ENCODE measurements at places on chromosomes 2 and 18.

DNA sequence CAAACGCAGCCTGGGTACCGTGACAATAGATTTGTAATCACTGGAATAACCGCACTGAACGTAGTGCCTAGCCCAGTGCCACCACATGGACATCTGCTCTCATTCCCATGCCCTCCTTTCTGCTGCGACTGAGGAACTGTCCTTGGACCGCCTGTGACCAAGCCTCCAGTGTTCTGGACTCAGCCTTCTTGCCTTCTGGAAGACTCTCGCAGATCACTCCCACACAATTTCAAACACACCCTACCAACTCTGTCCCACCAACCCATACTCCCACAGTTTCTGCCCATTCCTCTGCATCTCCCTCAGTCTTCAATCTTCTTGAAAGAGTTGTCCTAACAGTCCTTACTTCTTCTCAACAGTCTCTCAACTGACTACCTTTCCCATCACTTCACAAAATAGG is 2.1 kb downstream of the RNF149 start:
- no peak for DNase-seq

DNA sequence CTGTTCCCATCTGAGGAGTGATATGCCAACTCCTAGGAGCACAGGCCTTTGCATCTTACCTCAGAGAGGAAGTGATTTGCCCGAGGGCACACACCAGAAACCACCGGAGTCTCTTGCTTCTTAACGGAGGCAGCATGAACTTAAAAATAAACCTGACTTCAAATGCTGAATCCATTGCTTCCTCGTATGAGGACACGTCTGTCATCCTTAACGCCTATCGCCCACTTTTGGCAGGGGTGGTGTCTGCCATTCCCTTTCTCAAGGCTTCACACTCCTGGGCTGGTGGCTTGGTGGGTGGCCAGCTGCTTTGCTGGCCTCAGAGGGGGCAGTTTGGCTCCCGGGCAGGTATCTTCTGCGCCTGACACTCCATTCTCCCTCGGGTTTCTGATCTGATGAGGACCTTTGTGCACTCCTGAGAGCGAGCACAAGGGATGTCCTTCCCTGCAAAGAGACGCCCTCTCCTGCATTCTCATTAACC is 1.1 kb upstream of the PREB start:
- DNase-seq, result no peak

DNA sequence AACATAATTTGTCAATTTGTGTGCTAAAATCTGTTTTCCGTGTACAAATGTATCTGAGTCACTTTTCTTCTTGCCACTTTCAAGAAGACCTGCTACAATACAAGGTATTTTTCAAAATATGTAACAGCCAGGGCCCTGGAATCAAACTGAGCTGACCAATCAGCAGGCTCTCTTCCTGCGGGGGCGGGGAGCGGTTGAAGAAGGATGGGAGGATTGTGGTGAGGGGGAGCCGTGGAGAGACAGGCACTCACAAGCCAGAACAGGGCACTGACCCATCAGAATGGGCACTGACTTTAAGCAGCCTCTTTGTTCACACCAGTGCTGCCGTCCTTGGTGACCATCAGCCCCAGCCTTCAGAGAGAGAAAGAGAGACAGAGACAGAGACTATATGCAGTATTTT is 40.6 kb upstream of the CCNYL1 start:
- DNase-seq, result no peak

DNA sequence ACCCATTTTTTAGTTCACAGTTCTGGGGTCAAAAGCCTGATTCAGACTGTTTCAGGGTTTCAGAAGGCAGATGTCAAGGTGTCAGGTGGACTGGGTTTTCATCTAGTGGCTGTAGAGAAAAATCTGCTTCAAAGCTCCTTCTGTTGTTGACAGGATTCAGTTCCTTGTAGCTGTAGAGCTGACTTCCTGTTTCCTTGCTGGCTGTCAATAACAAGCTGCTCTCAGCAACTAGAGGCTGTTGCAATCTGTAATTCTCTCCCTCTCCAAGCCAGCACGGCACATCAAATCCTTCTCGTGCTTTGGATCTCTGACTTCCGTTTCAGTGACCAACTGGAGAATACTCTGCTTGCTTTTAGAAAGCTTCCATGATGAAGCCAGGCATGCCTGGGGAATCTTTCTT is 179.4 kb downstream of the DOK6 start:
- no peak for DNase-seq

DNA sequence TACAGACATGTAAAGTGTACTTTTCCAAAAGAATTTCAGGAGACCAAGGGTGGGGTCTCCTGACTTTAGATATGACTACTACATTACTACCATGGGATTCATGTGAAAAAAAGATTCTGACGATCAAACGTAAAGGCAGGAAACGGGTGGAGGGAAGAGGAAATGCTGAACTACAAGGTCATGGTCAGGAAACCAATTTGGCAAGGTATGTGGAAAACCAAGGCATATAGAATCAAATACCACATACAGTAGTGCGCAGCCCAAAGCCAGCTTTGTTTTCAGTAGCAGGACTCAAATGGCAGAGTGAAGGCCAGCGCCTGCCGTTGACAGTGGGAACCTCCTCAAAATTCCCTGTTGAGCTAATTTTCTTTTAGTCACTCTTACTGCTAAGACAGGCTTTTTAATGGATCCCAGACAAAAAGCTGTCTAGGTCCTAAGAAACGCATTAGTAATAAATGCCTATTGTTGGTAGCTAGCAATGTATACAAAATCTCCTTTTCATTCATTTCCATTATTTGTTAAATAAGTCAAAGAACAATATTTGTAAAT is 57.6 kb upstream of the SERTAD2 start:
- DNase-seq, result no peak

DNA sequence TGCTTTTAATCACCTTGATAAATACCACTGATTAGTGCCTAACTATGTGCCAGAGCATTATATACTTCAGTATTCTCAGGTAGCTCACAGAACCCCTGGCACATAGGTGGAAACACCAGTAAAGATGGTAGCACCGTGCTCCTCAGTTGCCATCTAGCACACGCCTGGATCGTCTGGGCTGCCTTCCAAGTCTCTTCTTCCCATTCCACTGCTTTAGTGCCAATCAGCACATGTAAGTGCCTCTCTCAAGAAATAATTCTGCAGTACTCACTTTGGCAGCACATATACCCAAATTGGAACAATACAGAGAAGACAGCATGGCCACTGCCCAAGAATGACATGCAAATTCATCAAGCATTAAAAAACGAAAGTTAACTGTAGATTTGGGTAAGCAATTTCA is 13.0 kb downstream of the POLR2D start:
- DNase-seq, result no peak

DNA sequence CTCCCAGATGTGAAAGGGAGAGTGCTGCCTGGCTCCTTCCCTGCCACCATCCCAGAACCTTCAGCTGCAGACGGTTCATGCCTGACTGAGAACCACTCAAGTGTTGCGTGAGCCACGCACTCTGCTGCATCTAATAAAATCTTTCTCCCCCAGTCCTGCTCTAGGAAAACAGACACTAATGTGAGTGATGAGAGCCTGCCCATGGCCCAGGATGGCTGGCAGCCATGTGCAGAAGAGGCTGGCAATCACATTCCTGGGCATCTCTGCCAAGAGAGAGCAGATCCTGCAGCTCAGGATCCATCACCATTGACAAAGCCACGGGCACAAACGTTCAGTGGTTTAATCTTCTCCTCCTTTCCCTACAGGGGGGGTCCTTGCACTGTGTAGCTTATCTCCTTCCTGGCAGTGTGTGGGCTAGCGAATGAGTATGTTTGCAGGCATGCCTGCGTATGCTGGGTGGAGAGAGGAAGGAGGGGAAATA is 477.5 kb downstream of the SLC4A3 start:
- DNase-seq, result peak; percentile 5

DNA sequence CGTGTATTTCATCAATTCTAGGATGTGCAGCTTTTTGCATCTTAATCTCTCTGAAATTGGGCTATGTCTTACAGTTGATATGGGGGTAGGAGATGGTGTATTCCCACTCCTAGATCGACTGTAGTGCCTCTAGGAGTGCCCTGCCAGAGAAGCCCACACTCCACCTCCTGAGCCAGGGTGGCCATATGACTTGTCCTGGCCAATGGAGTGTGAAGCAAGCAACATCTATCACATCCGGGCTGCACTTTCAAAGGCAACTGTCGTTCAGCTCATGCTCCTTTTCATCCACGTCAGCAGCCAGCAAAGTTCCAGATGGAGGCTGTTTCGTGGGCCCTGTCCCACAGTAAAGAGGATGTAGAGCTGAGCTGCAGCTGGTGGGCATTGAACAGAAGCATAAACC is 149.4 kb upstream of the SLC1A4 start:
- no peak for DNase-seq

- no peak for DNase-seq
These were observed 73.6 kb downstream of the CYBRD1 start for GRCh38 chr2:171595896-171596295.

DNA sequence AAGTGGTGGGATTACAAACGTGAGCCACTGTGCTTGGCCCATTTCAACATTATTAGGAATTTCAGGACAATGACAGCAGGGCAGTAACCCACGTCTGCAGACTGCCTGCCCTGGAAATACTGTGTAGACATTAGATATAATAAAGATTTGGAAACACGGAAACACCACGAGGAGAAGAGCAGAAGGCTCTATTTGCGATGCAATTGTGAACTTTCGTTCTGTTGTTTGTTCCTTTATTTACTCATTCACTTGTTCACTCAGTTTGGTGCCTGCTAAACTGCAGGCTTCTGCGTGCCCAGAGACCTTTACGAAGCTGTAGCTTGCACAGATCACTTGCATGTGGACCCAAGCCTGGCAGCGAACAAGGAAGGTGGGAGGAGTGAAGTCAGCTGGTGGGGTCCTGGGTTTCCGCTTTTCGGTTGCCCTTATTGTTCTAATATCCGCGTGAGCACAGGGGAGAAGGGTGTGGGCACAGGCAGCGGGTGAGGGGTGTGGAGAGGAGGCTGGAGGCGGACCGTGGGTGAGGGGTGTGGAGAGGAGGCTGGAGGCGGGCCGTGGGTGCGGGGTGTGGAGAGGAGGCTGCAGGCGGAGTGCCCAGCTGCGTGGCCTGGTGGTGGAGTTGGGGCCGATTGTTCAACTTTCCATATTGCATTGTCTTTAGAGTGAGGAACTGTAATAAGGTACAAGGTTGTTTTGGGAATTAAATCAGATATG is 3.4 kb downstream of the COLEC11 start:
- no peak for DNase-seq

- no peak for DNase-seq
These were observed 67.2 kb upstream of the SMAD7 start for GRCh38 chr18:49017813-49018553.

DNA sequence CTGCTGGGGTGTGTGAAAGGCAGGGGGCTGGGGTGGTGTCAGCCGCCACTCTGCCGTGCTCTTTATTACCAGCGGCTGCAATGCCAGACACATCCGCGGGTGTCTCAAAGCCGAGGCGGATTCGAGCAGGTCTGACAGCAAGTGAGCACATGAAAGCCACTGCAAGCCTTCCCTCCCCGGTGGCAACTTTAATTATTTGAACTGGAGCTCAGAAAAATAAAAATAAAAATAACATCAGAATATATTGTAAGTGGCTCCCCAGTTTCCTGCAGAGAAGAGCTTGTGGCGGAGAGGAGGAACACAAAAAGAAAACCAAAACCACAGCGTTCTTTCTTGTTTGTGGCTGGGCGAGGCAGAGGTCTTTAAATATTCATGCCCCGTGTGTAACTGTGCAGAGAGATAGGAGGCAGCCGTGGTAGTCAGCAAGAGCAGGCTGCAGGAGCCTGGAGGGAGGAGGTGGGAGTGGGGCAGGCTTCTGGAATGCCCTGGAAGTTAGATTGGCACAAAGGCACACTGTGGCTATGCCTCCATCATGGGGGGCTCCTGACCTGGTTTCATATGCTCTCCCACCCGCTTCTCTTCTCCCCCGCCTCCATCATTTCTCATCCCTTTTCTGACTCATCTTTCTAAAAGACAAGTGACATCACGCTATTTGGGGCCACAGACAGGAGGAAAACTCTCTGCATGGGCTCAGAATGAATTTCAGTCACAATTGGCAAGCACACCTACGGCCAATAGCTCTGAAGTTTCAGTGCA is 199.8 kb downstream of the CLIP4 start:
- no peak for DNase-seq

GRCh38 chr2:84526562-84526961 is 10.3 kb downstream of the DNAH6 start:
- DNase-seq, result no peak

DNA sequence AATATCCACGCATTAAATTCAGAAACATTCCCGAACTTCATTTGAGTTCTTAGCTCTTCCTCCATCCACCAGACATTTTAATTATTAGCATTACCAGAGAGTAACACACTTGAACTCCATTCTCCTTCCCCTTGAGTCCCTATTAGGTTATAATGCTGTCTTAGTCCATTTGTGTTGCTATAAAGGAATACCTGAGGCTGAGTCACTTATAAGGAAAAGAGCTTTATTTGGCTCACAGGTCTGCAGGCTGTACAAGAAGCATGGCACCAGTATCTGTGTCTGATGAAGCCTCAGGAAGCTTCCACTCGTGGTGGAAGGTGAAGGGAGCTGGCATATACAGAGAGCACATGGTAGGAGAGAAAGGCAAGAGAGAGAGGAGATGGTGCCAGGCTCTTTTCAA is 25.4 kb downstream of the TBC1D8 start:
- DNase-seq, result no peak

- no peak for DNase-seq
These were observed 22.7 kb downstream of the TRAPPC8 start for GRCh38 chr18:31920277-31920676.

DNA sequence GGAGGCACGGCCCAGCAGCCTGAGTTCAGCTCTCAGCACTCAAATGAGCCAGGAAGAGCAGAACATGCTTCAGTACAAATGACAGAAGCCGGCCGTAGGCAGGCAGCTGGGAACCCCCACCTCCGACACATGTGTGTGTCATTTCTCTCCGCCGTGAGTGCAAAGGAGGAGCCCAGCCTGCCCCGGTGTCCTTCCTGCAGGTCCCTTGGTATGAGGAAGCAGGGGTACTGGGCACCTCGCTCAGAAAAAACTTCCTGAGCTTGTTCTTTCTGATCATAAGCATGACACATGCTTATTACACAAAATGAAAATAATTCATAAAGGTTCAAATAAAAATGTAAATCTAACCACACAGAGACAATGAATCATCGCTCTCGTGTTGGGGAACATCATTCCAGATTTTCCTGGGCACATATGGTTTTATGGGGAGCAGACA is 35.3 kb downstream of the KCNF1 start:
- DNase-seq, result no peak

- DNase-seq, result no peak
These were observed 161.9 kb upstream of the SKOR2 start for GRCh38 chr18:47413327-47413726.

DNA sequence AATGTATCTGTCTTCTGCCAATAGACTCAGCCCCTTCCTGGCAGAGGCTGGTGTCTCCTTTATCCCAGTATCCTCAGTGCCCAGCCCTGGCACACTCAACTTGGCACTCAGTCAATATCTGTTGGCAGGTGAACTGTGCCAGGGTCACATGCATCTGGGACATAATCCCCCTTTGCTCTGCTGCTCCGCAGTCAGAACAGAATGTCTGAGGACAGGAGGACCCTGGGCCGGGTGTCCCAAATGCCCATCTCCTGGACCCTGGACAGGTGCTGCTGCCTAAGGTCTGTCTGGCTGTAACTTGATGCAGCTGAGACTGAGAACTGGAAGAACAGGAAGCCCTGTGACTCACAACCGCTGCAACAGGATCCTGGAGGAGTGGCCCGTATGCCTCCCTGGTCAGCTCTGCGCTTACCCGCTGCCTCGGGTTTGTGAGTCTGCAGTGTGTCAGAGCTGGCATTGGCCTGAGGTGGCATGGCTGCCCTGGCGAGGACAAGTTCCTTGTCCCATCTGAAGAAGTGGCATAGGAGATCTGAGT is 11.4 kb downstream of the HK2 start:
- DNase-seq, result no peak
